ENCODE measurements at places on chromosomes 7 and 10.

DNA sequence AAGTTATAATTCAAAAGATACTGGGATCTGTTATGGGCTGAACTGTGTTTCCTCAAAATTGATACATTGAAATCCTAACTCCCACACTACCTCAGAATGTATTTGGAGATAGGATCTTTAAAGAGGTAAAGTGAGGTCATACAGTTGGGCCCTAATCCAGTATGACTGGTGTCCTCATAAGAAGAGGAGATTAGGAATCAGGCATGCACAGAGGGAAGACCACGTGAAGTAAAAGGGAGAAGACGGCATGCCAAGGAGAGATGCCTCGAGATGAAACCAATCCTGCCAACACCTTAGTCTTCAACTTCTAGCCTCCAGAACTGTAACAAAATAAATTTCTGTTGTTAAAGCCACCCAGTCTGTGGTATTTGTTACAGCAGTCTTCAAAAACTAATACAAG, 5.9 kb upstream of the CFAP69 start:
- H3K4me1 ChIP-seq, result peaks cover under 1% of the 10 kb centered on the region
- H3K27ac ChIP-seq, result no peak overlapping the region
- no peak for DNase-seq
- H3K27me3 ChIP-seq, result no peaks in the 10 kb centered on the region
- H3K4me3 ChIP-seq, result no peak overlapping the region

- H3K4me3 ChIP-seq, result peak overlapping the region; percentile 11
- peaks cover 30% of the 10 kb centered on the region for H3K4me1 ChIP-seq
- DNase-seq, result no peak
- no peak overlapping the region for H3K27ac ChIP-seq
- H3K36me3 ChIP-seq, result no peaks in the 10 kb centered on the region
- no peaks in the 10 kb centered on the region for H3K27me3 ChIP-seq
Measured at GRCh38 chr7:30697719-30698460, 15.6 kb upstream of the CRHR2 start.

- peak overlapping the region; percentile 20 for H3K27ac ChIP-seq
- H3K4me3 ChIP-seq, result no peak overlapping the region
- H3K36me3 ChIP-seq, result no peaks in the 10 kb centered on the region
Measured at GRCh38 chr10:88152728-88153133, 289.3 kb downstream of the PTEN start.

GRCh38 chr10:18666810-18667209, 7.6 kb downstream of the ARL5B start:
- H3K27me3 ChIP-seq, result no peaks in the 10 kb centered on the region
- peaks cover 12% of the 10 kb centered on the region for H3K4me1 ChIP-seq
- H3K27ac ChIP-seq, result no peak overlapping the region
- no peaks in the 10 kb centered on the region for H3K36me3 ChIP-seq
- no peak for DNase-seq
- H3K4me3 ChIP-seq, result no peak overlapping the region
